SK-N-SH treated with all-trans-retinoic acid at 6 μM for 48 hours (cell line): ENCODE measurements at places on chromosomes 16 and 17.

- ATAC-seq, result no peak
Measured at GRCh38 chr17:47201166-47201565, 8.0 kb upstream of the MYL4 start.

DNA sequence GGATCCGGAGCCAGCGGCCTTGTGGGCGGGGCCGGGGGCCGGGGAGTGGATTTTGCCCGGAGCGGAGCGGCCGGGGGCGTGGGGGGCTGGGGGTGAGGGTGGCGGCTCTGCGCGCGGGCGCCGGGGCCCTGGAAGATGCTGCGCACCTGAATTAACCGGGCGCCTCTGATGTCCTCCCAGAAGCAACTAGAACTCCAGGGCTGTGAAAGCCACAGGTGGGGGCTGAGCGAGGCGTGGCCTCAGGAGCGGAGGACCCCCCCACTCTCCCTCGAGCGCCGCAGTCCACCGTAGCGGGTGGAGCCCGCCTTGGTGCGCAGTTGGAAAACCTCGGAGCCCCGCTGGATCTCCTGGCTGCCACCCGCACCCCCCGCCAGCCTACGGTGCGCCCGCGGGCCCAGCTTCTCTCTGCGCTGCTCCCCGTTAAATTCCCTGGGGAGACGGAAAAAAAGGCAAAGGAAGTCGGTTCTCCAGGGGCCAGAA, 549 bp downstream of the SLC26A11 start:
- peak; percentile 44 for ATAC-seq

DNA sequence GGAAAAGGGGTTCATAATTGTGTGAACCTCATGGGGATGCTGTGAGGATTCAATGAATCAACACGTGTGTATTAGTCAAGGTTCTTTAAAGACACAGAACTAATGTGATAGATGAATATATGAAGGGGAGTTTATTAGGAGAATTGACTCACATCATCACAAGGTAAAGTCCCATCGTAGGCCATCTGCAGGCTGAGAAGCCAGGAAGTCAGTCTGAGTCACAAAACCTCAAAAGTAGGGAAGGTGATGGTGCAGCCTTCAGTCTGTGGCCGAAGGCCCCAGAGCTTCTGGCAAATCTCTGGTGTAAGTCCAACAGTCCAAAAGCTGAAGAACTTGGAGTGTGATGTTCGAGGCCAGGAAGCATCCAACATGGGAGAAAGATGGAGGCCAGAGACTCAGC, 413.4 kb downstream of the CDH13 start:
- ATAC-seq, result no peak

DNA sequence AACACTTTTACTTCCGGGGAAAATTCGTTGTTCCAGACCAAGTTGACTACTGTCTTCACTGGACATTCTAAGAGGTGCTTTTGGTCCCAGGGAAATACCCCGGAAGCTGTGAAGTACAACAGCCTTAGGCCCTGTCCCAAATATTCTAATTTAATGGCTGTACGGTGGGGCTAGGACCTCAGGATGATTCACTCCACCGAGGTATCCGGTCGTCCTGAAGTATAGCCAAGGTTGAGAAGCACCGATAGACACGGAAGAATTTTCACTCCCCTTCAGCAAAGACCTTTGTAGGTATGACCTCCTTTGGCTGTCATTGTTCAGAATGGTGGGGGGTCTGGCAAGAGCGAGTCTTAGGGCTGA, 34.9 kb upstream of the ARL4D start:
- ATAC-seq, result no peak

DNA sequence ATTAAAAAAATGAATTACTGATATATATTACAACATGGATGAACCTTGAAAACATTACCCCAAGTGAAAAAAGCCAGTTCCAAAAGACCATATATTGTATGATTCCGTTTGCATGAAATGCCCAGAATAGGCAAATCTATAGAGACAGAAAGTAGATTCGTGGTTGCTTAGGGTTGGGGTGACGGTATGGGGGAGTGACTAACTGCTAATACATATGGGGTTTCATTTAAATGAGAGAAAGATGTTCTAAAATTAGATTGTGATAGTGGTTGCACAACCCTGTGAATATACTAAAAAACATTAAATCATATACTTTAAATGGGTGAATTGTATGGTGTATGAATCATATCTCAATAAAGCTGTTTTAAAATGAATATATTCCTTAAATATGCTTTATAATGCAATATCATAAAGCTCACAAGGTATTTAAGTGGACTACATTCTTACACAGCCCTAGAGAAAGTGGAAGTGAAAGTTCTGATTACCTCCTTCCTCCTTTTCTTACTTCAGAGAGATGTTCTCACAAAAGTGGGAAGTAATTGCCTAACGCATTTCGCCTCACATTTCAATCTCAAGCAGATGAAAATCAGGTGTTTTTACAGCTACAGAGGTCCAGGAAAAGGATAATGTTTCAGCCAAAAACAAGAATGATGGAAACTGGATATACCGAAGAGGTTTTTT, 142.7 kb upstream of the GNAO1 start:
- ATAC-seq, result no peak

DNA sequence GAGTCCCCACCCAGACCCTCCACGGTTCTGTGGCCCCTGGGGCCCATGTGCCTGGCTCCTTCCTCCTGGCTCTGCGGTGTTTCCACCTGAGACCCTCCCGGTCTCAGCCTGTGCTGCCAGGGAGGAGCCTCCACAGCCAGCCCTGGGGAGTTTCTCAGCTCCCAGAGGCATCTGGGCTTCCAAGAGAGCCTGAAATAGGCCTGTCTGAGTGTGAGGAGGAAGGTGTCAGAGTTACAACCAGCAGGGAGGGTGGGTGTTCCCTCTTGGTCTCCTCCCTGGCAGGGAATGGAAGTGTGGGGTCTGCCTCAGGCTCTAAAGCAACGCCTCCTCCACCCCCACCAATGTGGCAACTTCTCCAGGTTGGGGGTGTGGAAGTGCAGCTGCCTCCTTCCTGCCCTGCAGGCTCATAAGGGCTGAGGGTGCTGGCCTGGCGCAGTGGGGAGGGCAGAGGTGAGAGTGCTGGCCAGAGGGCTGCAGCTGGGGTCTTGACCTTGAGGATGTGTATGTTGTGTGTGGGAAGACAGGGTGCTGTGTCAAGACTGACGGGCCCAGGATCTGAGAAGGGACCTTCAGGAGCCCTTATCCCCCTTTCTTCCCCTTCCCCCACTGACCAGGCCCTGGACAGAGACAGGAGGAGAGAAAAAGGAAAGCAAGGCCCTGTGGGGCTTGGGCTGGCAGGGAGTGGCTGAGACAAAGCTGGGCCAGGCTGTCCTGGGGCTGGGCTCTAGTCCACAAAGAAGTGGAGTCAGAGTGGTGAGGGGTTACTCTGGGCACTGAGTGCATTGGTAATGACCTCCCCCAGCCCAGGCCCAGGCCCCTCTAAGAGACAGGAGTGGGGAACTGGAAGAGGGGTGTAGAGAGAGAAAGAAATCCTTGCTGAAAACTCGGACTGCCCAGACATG, 2.4 kb downstream of the CYGB start:
- ATAC-seq, result no peak

GRCh38 chr16:68233835-68234187, 2.1 kb downstream of the ESRP2 start:
- ATAC-seq, result no peak
